ENCODE measurements at places on chromosomes 3 and 15.

DNA sequence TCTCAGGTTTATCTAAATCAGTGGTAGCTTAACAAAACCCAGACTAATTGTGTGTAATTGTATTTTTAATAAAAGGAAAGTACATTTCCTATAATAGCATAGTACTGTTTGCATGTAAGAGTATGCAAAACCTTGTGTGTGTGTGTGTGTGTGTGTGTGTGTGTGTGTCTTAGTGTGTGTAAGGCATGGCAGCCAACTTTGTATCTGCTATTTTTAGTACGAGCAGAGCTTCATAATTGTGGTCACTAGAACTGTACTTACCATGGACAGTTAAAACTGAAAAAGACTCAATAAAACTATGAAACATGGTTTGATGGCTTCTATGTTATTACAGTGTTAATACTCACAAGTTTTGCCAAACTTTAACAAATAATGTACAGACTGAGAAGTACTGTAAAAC, 6.2 kb downstream of the P2RY1 start:
- no peak for DNase-seq

GRCh38 chr3:23072693-23073092, 130.4 kb upstream of the UBE2E2 start:
- no peak for DNase-seq

GRCh38 chr3:79922633-79923032, 154.8 kb upstream of the ROBO1 start:
- DNase-seq = no peak

GRCh38 chr3:24502690-24503089, 8.0 kb upstream of the THRB start:
- peak; percentile 53 for DNase-seq

DNA sequence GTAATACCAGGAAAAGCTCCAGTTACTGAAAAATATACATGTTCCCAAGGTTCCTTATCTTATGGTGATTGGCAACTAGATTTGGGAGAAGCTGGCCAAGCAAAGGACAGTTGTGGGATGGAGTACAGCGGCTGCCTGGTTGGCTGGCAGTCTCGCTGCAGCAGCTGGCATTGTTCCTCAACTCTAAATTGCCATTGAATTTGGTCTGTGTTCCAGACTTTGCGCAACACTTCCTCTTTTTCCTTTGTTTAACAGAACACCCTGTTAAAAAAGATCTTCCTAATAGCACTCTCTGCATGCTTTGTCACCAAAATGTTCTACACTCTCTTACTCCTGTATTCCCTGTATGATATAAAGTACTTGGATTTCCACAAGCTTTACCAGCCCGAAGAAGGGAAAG, 420.6 kb upstream of the RBMS3 start:
- peak; percentile 48 for DNase-seq

DNA sequence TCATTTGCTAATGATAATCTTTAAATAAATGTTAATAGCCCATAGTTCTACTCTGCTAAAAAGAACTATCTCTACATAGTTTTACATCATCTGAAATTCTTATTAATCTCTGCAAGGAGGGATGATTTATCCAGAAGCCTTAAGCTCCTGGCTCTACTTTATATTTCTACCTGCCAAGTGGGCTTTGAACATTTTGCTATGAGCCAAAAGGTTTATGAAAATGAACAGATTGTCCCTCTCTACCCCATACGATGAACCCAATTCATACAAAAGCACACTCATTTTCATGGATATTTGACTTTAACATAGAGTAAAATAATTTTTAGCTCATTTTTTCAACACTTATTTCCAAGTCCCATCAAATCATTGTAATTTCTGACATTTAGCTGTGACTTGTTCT, 611.0 kb downstream of the NSUN3 start:
- DNase-seq = no peak

GRCh38 chr15:40054605-40054854, 15.5 kb upstream of the SRP14 start:
- no peak for DNase-seq

DNA sequence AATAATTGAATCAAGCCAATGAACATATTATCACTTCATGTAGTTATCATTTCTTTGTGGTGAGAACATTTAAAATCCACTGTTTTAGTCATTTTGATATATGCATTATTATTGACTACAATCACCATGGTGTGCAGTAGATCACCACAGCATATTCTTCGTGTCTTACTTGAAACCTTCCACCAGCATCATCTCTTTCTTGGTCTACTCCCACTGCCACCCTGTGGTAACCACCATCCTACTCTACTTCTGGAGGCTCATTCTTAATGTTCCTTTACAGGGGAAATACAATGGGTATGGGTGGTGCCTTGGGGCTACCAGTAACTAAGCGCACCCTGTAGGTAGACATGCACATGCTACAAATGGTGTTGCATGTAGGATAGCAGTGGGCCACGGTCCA, 25.4 kb downstream of the PXK start:
- no peak for DNase-seq

DNA sequence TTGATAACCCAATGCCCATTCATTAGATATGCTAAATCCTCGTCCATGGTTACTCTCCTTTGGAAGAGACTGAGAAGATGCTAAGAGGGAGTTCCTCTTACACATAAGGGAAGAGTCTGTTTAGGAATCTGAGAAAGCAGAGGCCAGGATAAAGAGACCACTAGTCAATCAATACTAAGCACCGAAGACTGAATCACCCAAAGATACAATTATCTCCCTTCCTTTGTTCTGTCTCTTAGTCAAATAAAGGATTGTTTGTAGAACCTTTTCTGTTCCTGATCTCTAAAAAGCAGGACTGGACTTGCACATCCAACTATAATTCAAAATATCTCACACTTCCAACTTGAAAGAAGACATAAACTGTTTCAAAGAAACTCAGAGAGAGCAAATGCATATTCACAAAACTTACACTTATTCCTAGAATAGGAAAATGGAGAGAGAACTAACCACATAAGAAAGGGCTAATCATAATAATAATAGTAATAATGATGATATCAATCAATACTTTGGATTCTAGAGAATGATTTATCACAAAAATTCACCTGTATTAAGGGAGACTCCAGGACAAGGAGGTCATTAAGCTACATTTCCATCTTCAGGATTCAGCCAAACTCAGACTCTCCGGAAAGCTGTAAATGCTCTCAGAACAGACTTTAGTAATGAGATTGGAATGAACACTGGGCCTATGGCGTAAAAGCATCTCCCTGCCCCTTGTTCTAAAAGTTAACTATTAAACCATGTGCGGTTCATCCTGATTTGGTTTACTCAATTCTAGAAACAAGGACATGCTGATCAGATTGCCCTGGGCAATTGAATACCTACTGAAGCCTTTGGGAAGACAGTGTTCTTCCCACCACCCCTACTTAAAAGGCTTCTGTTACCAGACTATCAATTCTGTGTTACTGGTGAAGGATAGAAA, 401.5 kb downstream of the ZBTB20 start:
- peak; percentile 55 for DNase-seq

- no peak for DNase-seq
These were observed 13.3 kb downstream of the ZNF280D start for GRCh38 chr15:56719774-56720555.

- no peak for DNase-seq
These were observed 27.6 kb downstream of the EEFSEC start for GRCh38 chr3:128180913-128181312.

- DNase-seq = no peak
These were observed 74.9 kb upstream of the XCR1 start for GRCh38 chr3:46102059-46102779.

- DNase-seq = no peak
These were observed 87.8 kb downstream of the RYR3 start for GRCh38 chr15:33398555-33398954.

- peak; percentile 75 for DNase-seq
These were observed 5.0 kb upstream of the IL17RE start for GRCh38 chr3:9897408-9898372.

All from cardiac fibroblast (primary cell).